Activated CD8-positive, alpha-beta memory T cell treated with anti-CD3 and anti-CD28 coated beads for 1 hour (primary cell): ENCODE measurements at places on chromosomes 1 and 21.

GRCh38 chr1:187168297-187168696 is 339.5 kb downstream of the PLA2G4A start:
- no peak for DNase-seq

DNA sequence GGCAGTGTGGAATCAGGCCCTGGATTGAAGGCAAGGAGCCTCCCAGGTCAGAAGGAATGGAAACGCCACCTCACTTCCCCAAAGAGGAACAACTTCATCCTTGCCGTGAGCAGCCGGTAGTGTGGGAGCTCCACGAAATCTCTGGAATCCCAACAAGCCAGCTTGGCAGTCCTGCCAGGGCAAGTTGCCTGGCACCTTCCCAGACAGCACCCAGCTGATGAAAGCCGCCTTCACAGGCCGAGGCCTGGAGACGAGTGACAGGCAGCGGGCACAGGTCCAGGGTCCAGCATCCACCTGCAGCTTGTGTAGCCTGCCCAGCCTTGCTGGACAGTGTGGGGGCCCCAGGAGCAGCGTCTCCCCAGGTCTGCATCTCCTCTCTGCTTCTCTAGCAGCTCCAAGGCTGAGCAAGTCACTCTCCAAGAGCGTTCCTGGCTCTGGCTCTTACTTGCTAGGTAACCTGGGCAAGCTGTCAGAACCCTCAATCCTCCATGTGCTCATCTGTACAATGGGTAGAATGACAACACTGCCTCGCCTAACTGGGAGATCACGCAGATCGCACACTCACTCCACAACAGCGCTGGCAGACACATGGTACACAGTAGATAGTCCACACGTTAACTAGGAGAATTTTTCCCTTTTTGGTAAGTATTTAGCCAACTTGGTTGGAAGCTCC is 43.0 kb downstream of the ACOT7 start:
- no peak for DNase-seq

GRCh38 chr1:41009466-41009865 is 12.1 kb downstream of the SLFNL1 start:
- DNase-seq = no peak

- no peak for DNase-seq
Measured at GRCh38 chr21:45020629-45021427, 53.6 kb upstream of the ADARB1 start.

DNA sequence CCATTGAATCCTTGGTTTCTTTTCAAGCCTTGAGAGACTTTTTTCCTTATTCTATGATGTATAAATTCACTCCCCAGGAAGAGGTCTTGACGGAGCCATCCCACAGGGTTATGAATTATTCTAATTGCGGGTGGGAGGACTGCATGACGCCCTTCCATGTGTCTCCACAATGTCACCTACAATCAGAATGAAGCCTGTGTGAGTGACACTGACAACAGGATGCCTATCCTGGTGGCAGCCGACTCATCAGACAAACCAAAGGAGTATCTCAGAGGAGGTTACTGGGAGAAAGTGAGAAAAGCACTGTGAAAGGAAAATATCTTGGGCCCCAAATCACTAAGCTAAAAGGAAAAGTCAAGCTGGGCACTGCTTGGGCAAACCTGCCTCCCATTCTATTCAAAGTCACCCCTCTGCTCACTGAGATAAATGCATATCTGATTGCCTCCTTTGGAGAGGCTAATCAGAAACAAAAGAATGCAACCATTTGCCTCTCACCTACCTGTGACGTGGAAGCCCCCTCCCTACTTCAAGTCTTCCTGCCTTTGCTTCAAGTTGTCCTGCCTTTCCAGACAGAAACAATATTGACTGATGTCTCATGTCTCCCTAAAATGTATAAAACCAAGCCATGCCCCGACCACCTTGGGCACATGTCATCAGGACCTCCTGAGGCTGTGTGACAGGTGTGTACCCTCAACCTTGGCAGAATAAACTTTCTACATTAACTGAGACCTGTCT is 98.4 kb downstream of the SMYD2 start:
- DNase-seq = no peak

GRCh38 chr1:12615865-12616708 is 1.9 kb downstream of the DHRS3 start:
- no peak for DNase-seq

DNA sequence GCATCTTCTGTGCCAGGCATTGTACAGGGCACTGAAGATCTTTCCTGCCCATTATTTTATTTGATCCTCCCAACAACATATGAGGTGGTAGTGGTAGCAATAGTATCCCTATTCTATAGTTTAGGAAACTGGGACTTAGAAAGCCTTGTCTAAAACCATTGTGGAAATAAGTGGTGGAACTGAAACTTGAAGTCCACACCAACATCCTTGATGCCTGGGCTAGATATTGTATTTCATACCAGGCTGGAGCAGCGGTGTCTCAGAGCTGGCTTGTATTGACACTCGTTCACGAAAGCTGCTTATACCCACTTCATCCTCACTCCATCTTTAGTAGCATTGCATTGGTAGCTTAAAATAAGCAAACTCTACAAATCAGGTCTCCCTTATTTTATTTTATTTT is 9.7 kb upstream of the CTSS start:
- no peak for DNase-seq

GRCh38 chr1:113872219-113872935 is 865 bp upstream of the PTPN22 start:
- no peak for DNase-seq

GRCh38 chr1:182293119-182293589 is 98.4 kb downstream of the GLUL start:
- no peak for DNase-seq

DNA sequence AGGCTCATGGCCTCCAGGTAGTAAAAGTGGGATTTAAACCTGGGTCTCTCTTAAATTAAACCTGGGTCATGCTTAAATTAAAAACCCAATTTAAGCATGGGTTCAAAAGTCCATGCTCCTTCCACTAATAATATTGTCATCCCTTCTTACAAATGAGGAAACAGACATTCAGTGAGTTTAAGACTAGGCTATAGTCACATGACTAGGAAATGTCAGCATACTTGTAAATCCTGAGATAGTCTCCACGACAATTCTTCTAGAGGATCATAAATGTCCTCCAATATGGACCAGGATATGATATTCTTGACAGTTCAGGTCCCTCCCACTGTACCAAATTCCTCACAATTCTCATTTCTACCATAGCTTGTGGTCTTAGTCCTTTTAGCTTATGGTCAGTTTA is 10.5 kb upstream of the IGFN1 start:
- no peak for DNase-seq

- DNase-seq = no peak
Measured at GRCh38 chr21:38839328-38840286, 33.9 kb downstream of the ETS2 start.

DNA sequence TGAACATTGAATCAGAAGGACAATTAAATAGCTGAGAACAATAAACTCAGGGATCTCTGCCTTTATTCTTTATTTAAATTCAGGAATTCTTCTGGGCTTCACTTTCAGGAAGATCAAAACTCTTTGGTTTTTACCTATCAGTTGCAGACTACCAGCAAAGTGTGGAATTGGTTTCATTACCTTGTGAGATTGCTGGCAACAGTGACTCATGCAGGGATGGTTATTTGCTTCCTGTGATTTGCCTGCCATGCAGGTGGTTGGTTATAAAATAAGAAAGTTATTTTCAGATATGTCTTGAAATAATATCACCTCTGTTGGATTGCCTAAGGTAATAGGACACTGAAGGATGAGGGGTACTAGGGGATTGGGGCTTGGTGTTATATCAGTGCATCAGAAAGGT is 204.6 kb downstream of the PTBP2 start:
- no peak for DNase-seq

DNA sequence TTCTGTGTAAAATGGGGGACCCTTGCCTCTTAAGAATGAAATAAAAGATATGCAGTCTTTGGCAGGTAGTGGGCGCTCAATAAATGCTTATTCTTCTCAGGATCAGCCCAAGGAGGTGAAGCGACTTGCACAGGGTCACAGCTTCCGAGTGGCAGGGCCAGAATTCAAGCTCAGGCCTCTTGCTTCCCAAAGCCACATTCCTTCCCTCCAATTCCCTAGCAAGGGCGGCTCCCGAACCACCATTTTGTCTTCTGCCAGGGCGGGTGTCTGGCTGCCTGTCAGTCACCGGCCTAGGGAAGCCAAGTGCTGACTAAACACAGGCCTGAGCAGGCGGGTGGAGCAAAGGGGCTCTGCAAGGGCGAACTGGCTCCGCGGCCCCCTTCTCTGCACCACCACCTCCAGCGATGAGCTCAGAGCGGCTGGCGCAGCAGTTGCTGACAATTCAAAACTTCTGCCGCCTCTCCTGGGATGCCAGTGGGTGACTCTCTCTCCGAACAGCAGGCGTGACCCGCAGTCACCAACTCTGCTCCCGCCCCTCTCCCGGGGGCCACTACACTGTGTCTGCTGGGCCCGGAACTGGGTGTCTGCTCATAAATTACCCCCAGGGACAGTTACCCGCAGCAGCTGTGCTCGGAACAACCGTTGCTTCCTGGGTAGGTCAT is 10.8 kb downstream of the GPR3 start:
- DNase-seq = no peak

GRCh38 chr21:26405071-26405470 is 168.0 kb downstream of the CYYR1 start:
- no peak for DNase-seq

GRCh38 chr1:73953586-73953985 is 244.4 kb downstream of the LRRIQ3 start:
- no peak for DNase-seq

DNA sequence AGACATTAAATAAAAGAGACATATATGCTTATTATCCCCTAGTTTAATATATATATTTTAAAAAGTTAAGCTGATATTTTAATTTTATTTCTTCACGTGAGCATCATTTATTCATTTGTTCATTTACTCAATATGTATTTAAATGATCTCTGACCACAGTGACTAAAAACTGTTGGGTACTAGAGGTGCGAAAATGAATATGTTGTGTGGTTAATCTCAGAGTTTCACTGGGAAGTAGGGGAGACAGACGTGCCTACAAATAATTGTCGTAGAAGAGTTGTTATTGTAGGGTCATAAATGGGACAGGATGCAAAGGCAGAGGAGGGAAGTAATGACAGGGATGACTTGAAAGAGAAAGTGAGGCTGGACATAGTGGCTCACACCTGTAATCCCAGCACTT is 213.0 kb upstream of the CACYBP start:
- DNase-seq = no peak

- no peak for DNase-seq
Measured at GRCh38 chr1:80365359-80366021, 1359.0 kb upstream of the ADGRL4 start.

DNA sequence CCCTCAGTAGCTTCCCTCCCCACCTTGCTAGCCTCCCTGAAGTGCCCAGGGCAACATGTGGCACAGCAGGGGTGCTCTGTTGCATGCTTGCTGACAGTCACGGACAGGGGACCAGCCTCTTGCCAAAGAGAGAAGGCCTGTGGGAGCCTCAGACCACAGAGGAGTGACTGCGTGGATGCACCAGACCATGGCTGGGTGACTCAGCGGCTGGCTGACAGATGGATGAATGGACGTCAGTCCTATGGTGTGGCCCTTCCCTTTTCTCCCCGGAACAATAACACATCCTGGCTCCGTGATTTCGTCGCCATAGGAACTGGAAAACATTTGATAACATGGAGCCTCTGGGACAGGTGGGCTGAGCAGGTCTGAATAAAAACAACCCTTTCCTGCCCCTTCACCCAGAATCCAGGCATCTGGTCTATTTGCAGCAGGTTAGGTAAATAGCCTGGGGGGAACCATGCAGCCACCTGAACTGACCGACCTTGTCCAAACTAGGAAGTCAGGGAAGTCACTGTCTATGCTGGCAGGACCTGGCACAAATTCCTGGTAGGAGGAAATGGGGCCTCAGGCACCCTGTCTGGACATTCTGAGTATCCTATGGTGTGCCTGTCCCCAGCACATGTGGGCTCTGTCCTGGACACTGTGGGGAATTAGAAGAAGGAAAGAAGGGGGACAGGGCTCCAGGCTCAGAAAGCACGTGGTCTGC is 53.3 kb downstream of the NENF start:
- no peak for DNase-seq

DNA sequence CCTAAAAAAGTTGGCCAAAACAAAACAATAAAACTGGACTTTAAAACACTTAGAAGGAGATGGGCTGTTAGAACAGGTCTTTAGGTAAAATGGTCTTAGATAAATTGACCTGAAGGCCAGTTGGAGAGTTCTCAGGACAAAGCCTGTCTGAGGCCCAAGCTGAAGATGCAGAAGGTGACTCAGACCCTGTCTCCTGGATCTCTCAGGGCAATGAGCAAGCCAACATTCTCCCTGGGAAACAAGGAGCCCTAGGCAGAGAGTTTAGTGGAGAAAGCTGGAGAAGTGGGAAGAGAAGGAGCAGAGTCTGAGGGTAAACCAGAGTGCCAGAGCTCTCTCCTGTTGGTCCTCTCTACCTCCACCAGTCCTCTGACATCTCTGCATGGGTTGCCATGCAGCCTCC is 70.1 kb downstream of the FCRL5 start:
- no peak for DNase-seq

DNA sequence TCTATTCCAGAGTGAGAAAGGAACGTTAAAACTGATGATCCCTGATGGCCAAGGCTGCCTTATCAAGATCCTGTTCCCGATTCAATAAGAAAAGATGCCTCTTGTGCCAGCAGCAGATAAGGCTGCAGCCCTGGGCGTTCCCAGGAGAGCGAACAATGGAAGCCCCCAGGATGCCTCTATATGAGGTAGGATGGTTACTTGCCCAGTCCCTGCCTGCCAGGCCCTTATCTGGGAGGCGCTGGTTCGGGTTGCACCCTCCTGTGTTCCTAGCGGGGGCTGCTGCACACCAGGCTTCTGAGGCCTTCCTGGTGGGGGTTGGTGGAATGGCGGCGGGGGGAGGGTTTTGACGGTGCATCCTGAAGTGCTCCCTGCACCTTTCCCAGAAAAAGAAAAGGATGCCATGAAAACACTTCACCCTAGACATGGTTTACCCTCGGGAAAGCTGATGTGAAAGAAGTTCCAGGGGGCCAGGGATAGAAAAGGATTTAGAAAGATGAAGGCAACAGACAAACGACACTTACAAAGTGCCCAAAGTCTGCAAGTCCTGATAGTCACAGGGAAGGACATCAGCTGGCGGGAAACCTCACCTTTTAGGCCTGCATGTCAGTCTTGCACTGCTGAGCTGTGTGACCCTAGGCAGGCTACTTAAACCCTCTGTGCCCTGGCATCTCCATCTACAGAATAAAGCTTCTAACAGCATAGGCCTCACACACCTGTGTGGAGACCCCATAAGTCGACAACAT is 100.3 kb downstream of the KCNJ15 start:
- DNase-seq = no peak

- DNase-seq = no peak
Measured at GRCh38 chr1:89894210-89895201, 73.7 kb downstream of the LRRC8D start.

DNA sequence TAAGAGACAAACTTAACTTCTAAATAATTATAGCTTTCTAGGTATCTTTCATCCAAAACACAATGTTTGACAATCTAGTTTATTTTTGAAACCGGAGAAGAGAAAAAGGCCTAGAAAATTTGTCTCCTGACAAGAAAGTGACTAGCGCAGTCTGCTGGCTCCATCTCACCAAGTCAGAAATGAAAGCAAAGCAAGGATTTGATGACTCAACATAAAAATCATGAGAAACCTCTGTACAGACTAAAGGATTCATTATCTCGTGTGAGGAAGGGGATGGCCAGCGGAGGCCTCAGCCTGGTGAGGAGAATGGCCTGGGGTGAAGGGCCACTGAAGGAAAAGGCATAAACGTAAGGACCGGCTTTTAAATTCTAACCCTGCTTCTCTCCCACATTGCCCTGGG is 20.0 kb upstream of the TSNAX start:
- no peak for DNase-seq

GRCh38 chr1:223413216-223413615 is 20.0 kb downstream of the CCDC185 start:
- no peak for DNase-seq
